ENCODE measurements at places on chromosomes 5 and 9. TPM values are rescaled to one million over a fixed set of nuclear protein-coding genes. Genes with fewer than 3 reads are reported as not detected.

FGFR4 gene
- total RNA-seq, result 54.6 TPM

S100Z gene
- total RNA-seq, result not detected

DDX46 gene
- total RNA-seq, result 35.0 TPM

ENTREP1 gene
- total RNA-seq, result 0.87 TPM

FANCC gene
- total RNA-seq, result 5.6 TPM

- DNase-seq, result no peak
Measured at GRCh38 chr5:130324953-130325671, 420.8 kb downstream of the CHSY3 start.

DNA sequence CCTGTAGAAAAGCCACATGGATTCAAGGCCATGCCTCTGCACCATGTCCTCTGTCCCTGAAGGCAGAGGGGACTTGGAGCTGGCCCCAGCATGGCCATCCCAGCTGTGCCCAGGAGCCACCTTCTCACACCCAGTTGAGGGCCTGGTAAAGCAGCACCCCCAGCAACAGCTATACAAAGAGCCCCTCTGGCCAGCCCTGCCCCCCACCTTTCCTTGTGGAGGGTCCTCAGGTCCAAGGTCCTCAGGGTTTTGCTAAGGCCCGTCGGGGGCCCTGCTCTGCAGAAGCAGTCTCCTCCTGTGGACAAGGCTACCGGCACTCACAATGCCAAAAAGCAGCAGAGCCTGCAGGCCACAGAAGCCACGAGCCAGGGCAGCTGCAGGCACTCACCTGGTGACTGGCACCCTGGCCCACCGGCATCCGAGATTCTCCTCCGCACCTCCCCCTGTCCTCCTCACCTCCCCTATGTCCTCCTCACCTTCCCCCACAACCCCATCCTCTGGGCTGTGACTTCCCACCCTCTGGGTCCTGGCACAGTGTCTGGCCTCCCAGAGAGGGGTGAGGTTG is 39.9 kb upstream of the LPCAT1 start:
- DNase-seq, result no peak

GRCh38 chr9:16154521-16155078 is 601.8 kb downstream of the CCDC171 start:
- DNase-seq, result no peak

GRCh38 chr5:176541338-176542134 is 4.3 kb upstream of the RNF44 start:
- no peak for DNase-seq

Data from epithelial cell of proximal tubule (primary cell).